ENCODE measurements at places on chromosomes 5 and 9. TPM values are rescaled to one million over a fixed set of nuclear protein-coding genes. Genes with fewer than 3 reads are reported as not detected.

- no peak overlapping the region for H3K27ac ChIP-seq
- H3K4me1 ChIP-seq, result peaks cover 4% of the 10 kb centered on the region
- no peak overlapping the region for H3K4me3 ChIP-seq
- no peak for DNase-seq
Measured at GRCh38 chr5:134582281-134582680, 50.3 kb downstream of the SAR1B start.

DNA sequence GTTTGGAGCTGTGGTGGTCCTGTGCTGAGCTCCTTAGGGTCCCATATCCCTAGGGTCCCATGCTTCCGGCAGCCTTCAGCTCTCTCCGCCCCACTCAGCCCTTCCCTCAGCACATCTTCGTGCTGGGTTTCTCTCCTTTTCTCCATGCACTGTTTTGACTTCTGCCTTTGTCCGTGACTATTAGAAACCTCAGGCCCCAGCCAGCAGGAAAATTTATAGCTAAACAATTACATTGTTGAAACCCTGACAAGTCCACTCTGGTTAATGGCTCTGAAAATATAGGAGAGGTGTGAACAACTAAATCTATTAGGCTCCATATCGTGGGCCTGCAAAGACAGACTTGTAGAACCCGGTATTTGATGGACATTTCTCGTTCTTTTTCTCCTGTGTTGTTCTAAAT lies 523.7 kb downstream of the CCDC171 start:
- no peak overlapping the region for H3K27ac ChIP-seq
- DNase-seq, result no peak
- no peaks in the 10 kb centered on the region for H3K27me3 ChIP-seq

GRCh38 chr5:28065656-28066055 lies 1027.3 kb upstream of the CDH9 start:
- no peaks in the 10 kb centered on the region for H3K36me3 ChIP-seq
- no peak for DNase-seq
- H3K4me1 ChIP-seq, result no peaks in the 10 kb centered on the region
- H3K4me3 ChIP-seq, result no peak overlapping the region
- H3K27ac ChIP-seq, result no peak overlapping the region

Gene RANBP3L
- polyA plus RNA-seq, result not detected

DNA sequence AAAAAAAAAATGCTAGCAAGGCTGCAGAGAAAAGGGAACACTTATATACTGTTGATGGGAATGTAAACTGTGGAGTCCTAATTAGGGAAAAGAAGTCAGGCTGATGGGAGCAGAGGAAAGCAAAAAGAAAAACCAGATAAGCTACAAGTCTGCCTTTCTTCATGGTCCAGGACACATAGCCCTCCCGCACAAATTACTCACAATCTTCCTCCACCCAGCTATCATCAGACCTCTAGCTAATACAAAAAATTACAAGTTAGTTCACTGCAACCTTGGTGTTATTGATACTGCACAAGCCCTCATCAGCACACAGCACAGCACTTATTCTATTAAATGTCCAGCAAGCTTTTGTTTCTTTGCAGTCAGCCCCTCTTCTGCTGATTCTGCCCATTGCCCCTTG lies 186.0 kb upstream of the ADRA1B start:
- no peaks in the 10 kb centered on the region for H3K4me1 ChIP-seq
- H3K27me3 ChIP-seq, result no peaks in the 10 kb centered on the region
- no peak overlapping the region for H3K27ac ChIP-seq
- no peaks in the 10 kb centered on the region for H3K36me3 ChIP-seq
- no peak overlapping the region for H3K4me3 ChIP-seq
- no peak for DNase-seq

DNA sequence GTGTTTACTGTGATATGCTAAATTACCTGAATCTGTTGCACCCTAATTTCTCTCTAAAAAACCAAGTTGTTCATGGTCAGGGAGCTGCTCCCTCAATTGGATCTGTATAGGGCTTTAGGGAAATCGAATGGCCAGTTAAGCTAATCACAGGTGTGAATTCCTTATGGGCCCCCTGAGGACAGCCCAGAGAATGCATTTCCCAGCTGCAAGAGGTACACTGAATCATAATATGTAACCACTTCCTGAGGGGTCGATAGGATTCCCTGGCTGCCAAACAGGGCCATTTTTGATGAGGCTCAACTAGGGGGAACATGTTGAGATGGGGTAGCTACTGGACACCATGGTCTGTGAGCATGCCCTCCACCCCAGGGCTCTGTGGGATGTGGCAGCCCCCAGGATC lies 478.6 kb downstream of the CCDC171 start:
- no peak overlapping the region for H3K27ac ChIP-seq
- DNase-seq, result no peak
- no peak overlapping the region for H3K4me3 ChIP-seq

Measured in CD4-positive, alpha-beta memory T cell (primary cell).